HTR-8/SVneo (cell line): ENCODE measurements at places on chromosomes 12 and 14.

DNA sequence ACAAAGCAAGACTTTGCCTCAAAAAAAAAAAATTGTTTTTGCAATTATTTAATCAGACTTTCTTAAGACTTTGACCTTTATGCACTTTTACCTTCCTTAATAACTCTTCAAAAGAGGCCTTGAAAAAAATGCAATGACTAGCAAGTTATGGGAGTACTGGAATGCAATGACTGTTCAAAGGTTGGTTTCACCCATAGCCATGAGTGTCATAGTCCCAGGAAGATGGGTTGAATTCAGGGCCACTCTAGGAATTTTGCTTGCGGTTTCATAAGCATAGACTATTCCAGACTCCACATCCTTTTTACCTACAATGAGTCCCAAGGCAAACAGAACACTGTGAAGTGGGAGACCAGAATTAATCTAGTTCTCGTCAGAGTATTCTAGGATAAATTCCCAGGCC lies 29.4 kb upstream of the DENND5B start:
- no peak for DNase-seq

- DNase-seq = no peak
Observed at GRCh38 chr12:105219261-105220028, 16.5 kb downstream of the APPL2 start.

GRCh38 chr12:67047634-67048033 lies 221.5 kb upstream of the CAND1 start:
- no peak for DNase-seq

- DNase-seq = no peak
Observed at GRCh38 chr12:56457817-56458216, 3.4 kb upstream of the MIP start.

DNA sequence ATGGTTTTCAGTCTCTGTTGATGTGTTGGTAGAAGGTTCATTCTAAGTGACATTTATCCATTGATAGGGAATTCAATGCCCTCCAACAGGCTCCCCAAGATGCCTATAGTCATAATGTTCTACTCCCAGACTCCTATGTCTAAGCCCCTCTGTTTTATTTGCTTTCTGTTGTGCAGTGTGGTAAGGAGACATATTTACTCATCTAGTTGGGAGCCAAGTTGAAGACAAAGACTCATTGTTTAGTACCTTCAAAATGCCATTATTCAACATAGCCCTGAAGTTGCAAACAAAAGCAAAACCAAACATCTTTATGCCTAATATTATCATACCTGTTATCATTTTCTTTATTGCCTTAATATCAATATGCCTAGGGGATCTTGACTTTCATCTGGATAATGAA lies 302.1 kb downstream of the RMST start:
- no peak for DNase-seq

DNA sequence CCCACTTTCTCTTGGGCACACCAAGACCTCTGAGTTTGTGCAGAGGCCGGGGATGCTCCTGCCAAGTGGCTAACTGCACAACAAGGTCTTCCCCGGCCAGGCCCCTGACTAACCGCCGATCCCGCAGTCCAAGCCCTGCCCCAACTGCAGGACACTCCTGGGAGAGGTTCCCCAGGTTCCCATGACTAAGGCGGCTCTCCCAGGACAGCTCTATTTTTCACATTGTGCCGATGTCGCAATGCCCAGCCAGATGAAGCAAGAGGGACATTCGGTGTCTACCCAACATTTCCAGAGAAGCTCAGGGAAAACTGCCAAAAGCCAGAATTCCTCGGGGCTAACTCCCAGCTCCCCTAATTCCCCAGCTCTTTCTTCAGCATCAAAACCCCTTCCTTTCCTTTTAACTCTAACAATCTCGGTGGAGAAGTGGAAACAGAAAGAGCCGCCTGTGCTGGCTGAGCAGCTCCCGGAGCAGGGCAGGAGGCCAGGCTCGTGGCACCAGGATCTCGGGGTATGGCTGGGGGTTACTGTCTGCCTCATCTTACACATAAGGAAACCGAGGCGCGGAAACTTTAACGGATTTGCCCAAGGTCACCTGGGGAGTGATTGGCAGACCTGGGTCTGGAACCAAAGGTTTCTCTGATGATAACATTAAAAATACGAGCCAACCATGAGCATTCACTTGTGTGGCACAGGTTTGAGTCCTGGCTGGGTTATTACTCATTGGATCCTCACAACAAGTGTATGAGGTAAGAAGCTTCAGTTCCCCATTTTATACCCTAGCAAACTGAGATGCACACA lies 318.2 kb downstream of the BCL11B start:
- DNase-seq = no peak

- DNase-seq = no peak
Observed at GRCh38 chr12:48979602-48980388, 1.7 kb downstream of the WNT1 start.

- DNase-seq = no peak
Observed at GRCh38 chr12:112367965-112368364, 14.3 kb downstream of the HECTD4 start.

DNA sequence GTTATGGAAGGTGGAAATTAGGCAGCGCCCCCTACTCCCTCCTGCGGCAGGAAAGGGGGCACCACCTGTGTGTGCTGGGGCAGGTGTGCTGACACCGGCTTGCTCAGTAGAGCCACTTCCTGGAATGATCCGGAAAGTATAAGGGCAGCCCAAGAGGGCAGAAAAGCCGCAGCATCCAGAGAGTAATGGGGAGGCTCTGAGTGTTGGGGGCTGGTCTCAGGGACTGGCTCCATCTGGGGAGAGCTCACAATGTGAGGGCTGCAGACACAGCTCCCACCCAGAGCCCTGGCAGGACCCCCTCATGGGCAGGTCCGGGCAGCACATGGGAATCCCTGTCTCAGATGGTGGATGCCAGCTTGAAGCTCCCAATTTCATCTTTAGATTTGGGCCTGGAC lies 187.6 kb upstream of the C14orf180 start:
- DNase-seq = no peak

DNA sequence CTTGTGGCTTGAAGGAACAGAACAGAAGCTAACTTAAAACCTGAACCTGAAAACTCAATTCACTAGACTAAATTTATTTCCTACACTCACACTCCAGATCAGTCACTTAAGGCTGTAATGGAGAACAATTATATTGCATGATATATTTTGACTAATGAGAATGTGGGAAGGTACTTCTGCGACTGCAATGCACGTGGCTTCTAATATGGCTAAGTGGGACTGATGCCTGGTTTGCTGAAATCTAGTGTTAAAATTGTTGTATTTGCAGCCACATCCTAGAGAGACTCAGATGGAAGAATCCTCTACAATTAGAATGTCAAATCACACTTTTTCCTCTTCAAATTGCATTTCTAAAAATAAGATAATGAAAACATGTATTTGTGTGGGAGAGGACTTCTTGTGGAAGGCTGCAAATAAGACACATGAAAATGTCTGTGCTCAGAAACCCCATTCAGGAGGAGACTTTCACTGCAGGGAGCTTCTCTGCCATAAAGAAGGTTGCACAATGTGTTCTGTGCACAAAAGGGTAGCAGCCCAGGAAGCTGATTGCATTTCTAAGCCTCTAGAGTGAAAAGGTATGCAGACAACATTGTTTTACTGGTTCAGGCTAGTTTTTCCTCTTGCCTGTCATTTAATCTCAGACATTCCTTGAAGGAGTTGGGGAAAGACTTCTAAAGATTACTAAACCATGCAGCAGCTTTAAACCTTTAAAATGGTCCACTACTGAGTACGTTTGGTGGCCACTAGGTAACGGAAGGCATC lies 224.3 kb downstream of the NEDD1 start:
- no peak for DNase-seq

DNA sequence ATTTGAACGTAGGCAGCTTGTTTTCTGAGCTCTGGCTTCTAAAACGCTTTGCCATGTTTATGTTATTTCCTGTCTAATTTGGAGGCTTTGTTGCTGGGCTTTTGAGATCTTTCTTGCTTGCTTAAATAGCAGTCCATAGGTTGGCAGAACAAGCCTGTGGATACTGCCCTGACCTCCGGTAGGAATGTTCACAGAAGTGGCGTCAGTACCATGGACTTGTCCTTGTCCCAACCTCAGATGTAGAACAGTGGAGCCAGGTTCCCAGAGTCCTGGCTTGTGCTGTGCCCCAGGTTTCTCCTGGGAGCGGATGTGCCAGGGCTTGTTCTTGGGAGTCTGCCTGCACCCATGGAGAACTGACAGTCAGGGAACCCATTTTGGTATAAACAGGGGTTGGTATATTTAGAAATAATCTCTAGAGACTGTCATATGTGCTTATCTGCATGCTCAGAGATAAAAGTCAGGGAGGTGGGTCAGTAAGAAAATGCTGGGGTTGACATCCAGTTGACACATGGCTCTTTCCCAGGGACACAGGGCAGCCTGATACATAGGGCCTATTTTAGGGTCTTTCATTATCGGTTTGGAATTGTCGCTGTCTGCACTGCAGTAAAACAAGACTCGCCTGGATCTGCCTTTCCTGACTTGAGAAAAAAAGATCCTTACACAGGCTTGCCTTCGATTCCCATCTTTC lies 22.9 kb downstream of the CACNA1C start:
- DNase-seq = no peak

- no peak for DNase-seq
Observed at GRCh38 chr14:24673534-24674203, 39.7 kb upstream of the GZMB start.
